ENCODE measurements at places on chromosomes 2 and 18.

GRCh38 chr2:230798769-230799399 is 65.9 kb upstream of the ITM2C start:
- peak; percentile 66 for DNase-seq

DNA sequence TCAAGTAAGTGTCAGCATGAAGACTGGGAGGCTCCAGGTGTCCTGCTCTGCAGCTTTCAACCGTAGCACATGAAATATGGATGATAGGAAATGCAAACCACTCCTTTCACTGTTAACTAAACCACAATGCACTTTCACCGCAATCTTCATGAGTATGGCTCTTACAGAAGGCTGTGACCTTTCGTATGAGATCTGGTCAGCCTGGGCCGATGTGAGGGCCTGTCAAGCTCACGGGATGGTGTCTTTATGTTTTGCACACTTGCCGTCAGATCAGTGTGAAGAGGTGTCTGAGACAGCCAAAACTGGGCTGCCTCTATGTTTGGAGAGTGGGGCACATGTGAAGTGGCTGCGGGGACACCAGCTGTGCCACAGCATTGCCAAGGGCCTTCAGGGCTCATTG is 62.8 kb upstream of the AFF3 start:
- no peak for DNase-seq

DNA sequence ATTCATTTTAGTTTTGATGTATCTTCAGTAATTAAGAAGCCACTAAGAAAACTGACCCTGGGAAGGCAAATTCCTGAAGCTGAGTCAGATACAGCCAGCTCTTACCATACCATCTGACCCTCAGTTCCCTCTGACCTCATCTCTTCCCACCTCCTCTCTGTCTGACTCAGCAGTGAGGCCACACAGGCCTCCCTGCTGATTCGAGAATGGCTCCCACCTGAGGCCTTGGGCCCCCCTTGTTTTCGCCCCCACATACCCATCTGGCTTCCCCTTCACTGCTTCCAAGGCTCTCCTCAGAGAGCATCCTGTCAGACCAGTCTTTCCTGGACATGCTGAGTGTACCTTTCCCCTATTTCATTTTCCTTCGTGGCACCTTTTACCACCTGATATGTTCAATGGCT is 71.0 kb upstream of the CYP1B1 start:
- DNase-seq: peak; percentile 98

GRCh38 chr2:239934571-239935171 is 90.5 kb downstream of the NDUFA10 start:
- DNase-seq: peak; percentile 32

GRCh38 chr2:217067787-217068186 is 207.9 kb upstream of the TNP1 start:
- no peak for DNase-seq

GRCh38 chr2:20148923-20149702 is 75.8 kb downstream of the SDC1 start:
- DNase-seq: peak; percentile 28

GRCh38 chr18:42011053-42011452 is 56.0 kb downstream of the PIK3C3 start:
- no peak for DNase-seq

DNA sequence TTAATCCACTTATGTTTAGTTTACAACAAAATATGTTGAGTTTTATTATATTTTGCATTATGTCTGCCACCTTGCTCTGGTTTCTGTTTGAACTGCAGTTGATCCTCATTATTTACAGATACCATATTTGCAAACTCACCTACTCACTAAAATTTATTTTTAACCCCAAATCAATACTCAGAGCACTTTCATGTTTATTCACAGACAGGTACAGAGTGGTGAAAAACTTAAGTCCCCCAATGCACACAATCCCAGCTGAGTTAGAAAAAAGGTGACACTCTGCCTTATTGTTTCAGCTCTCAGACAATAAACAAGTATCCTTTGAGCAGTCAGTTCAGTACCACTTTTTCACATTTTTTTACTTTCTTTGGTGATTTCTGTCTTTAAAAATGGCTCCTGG is 13.7 kb downstream of the GCG start:
- DNase-seq: no peak

DNA sequence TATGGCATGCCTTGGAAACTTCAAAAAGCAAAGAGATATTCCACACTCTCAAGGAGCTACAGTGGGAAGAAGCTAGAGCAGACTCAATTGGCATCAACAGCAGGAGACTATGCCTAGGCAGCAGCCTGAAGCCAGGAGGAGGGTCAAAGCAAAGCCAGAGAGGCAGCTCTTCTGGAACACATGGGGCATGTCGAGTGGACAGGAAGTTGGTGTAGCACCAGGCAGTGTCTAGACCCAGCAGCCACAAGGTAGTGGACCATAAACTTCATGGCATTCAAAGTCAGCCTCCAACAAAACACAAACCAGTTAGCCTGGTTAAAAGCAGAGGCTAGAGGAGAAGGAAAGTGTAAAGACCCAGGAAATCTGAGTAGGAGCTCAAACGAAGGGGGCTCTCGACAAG is 311.2 kb upstream of the PKDCC start:
- peak; percentile 50 for DNase-seq

GRCh38 chr2:182717816-182718215 is 1.8 kb downstream of the DNAJC10 start:
- no peak for DNase-seq

DNA sequence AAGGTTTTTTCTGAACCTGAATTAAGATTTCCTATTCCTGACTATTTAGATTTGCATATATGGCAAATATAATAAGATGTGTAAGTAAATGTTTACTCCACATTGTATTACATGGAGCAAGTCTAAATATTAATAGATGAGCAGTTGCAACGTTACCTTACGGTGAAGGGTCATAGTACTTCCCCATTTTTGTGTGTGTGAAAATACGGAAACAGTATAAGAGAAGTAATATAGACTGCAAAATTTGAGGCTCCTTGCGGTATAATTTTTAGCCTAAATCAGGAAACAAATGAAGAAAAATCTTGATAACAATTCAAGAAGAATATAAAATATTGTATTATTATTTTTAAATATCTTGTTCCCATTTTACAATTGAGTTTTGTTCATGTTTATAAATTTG is 434.2 kb downstream of the GRB14 start:
- no peak for DNase-seq

GRCh38 chr18:24094561-24094960 is 44.3 kb upstream of the CABYR start:
- DNase-seq: no peak

- DNase-seq: no peak
These were observed 136.8 kb downstream of the ALPK2 start for GRCh38 chr18:58491773-58492752.

DNA sequence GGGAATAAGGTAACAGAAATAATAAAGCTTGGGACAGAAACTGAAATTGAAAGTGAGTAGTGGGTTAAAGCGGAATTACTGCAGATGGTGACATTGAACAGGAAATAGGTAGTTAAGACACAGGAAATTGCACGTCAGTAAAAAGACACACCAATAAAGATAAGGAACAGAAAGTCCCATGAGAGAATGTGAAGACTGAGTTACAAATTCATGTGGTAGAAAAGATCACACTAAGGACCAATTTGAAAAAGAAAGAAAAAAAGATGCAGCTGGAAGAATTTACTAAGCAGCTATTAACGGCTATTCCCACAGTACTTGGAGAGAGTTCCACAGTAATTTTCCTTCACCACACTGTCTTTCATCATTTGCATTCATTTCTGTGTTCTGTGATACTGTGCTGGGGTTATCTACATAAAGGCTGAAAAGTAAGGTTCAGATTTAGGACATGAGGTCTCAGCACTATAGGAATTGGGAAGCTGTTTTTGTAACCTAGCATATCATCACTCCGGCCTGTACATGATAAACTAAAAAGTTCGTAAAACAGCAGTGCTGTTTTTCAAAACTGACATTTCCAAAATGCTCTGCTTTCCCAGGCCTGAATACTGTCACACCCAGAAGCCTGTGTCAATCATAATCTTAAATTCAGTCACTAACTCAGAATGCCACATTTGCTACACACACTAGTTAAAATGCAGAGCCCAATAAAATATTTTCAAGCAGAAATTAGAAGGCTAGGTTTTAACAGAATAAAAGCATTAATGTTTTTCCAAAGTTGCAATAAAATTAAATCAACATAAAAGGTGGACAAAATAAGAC is 42.9 kb downstream of the SRBD1 start:
- DNase-seq: no peak

Data from kidney tubule cell (primary cell).